Activated CD4-positive, alpha-beta T cell treated with anti-CD3 and anti-CD28 coated beads for 1 hour (primary cell): ENCODE measurements at places on chromosomes 7 and 10.

DNA sequence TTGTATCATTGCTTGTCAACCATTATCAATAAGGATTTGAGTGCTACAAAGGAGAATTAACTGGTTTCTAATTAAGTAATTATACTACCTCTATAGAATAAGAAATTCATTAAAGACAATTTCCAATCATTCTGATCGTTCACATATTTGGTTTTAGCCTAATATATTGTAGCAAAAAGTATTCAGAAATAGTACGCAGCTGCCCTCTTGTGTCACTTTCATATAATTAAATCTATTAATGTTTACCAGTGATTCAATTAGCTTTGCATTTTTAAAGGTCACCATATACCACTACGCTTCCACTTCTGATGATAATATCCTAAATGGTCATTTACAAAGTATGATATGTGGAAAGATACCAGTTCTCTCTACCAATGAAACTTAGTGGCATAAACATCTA, 128.3 kb downstream of the NEBL start:
- DNase-seq, result no peak

DNA sequence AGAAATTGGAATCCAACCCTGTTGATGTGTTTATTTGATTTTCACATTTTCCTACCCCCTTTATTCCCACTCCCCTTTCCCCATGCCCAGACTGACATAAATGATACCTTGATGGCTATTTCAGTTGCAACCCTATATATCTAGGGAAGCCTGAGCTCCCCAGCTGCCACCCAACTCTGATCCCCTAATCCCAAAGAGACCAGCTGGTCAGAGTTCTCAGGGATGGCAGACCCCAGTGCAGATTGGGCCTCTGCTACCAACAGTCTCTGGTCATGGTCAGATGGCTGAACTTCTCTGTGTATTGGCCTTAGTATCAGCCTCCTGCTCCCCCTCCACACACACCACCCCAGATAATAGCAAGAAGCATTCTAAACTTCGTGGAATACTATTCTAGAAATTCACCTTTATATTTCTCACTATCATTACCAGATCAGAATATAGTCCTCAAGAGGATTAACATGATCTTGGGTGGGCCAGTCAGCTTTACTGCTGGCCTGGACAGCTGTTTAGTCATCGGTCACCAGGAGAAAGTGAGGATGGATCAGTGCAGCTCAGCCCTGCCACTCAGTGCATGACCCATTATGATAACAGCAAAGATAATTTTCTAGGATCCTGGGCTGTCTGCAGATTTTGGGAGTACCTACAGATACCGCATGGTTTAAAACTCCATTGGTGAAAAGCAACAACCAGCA, 24.5 kb upstream of the BTRC start:
- DNase-seq, result no peak

DNA sequence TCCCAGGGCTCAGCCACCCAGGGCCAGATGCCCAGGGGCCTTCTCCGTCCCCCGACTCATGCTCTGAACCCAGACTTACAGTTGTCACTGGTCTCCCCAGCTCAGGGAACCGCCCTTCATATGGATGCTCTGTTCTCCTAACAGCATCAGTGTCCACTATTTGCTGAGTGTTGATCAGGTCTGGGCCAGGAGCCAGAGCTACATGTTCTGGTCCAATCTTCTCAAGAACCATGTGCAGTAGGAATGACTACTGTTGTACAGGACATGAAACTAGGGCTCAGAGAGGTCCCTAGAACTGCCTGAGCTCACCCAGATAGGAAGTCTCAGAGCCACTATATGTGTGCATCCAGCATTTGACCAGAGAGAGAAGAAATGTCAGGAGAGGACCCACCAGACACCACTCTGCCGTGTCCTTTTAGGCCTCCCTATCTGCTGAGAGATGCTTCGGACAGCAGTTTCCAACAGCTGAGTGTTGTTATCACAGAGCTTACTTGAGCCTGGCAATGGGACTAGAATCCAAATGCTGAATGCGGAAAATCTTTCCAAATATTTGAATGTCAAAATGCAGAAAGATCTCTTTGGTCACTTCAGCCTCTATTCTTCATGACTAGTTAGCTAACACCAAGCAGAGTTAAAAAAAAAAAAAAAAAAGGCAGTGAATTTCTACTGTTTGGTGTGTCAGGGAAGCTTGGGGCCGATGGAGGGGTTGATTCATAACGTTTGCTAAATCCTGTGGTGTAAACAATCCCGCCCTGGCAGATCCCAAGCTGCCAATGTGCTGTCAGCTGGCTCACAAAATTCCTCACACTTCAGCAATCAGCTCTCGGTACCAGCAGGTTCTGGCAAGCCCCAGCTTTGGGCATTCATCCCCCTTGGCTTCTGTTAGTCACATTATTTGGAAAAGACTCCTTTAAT, 246.1 kb downstream of the TNS3 start:
- no peak for DNase-seq

DNA sequence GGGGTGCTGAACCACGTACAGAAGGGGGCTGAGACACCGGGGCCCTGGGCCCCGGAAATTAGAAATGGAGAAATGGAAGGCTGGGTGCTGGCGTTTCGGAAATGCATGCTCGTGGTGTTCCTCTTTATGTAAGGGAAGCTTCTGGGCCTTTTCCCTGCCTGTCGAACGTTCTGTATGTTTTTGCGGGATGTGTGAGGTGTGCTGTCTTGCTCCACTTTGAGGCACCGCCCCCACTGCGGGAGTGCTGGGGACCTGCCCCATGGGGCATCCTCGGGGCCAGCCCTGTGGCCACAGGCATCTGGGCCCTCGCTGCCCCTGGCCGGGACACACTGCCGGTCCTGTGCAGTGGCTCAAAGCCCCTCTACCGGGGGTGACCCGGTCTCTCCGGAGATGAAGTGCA, 1.7 kb upstream of the VENTX start:
- DNase-seq, result no peak

DNA sequence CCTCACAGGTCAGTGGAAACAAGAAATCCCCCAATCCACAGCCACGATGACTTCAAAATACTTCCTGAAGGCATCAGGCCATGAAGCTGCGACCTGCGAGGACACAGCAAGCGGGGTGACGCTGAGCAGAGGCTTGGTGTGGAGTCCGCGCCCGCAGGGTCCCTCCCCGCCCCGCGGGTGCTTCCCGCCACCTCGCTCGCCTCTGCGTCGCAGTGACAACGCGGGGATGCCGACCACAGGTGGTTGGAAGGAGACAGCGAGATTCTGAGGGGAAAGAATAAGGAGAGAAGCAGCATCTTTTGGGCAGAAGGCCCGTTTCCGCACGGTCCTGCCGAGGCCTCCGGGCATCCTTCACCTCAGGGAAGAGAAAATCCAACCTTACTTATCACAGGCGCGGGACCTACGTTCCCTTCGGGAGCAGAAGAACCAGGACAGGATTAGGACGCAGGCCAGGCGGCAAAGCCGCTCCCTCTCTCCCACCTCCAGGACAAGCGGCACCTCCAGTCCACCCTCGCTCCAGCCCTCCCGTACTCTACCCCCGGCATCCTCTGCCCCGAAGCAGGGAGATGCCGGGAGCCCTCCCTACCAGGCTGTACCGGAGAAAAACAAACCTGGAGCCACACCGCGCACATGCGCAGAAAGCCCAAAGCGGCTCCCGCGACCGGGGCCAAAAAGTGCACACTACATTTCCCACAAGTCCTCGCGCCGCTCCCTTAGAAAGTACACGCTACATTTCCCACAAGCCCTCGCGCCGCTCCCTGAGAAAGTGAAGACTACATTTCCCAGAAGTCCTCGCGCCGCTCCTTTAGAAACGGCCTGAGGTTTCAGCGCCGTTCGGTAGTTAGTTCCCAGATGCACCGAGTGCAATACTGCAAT, 85.9 kb downstream of the ZNF33B start:
- peak; percentile 92 for DNase-seq

- no peak for DNase-seq
These were observed 186.4 kb downstream of the GATA3 start for GRCh38 chr10:8240861-8241260.

DNA sequence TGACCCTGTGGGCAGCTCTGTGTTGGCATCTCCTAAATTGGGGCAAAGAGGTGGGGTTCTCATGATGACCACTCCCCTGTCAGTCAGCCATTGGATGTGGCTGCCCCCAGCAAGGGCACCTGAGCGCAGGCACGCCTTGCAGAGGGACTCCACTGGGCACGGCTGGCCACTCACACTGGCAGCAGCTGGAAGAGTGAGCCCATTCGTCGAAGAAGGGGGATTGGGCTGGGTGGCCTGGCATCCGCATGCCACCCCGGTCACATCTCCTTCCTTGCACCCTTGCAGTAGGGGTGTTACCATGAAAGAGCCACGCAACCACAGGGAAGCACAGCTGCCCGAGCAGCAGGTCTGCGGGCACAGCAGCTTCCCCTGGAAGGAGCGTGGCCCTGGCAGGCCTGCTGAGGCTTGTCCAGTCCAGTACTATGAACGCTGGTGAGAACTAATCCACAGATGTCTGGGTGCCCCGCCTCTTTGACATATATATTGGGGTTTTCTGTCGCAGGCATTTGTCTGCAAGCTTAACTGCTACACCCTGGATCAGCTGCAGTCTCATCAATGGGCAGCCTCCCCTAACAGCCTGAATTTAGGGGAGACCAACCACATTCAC, 25.7 kb upstream of the GRB10 start:
- DNase-seq, result no peak

GRCh38 chr7:2939193-2939885, 95.2 kb upstream of the GNA12 start:
- DNase-seq, result no peak

GRCh38 chr7:6628045-6628444, 9.1 kb upstream of the ZNF316 start:
- no peak for DNase-seq

GRCh38 chr7:95398155-95398940, 2.2 kb upstream of the PON3 start:
- DNase-seq, result no peak

GRCh38 chr10:100790761-100791208, 45.4 kb downstream of the PAX2 start:
- DNase-seq, result no peak

DNA sequence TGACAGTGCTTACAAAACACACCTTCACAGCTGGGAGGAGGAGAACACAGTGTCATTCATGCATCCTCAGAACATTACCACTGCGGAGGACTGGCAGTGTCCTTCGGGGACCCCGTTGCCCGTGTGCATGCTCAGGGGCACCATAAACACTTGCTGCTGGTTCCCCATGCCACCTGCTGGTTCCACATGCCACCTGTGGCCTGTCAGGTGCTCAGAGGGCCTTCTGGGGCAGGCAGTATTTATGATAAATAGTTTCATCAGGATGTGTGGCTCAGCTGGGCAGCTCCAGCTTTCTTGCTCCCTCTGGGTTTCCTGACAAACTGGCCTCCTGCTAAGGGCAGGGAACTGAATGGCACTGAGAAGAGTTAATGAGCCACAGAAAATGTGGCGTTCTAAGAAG, 32.1 kb downstream of the CELF2 start:
- DNase-seq, result no peak

DNA sequence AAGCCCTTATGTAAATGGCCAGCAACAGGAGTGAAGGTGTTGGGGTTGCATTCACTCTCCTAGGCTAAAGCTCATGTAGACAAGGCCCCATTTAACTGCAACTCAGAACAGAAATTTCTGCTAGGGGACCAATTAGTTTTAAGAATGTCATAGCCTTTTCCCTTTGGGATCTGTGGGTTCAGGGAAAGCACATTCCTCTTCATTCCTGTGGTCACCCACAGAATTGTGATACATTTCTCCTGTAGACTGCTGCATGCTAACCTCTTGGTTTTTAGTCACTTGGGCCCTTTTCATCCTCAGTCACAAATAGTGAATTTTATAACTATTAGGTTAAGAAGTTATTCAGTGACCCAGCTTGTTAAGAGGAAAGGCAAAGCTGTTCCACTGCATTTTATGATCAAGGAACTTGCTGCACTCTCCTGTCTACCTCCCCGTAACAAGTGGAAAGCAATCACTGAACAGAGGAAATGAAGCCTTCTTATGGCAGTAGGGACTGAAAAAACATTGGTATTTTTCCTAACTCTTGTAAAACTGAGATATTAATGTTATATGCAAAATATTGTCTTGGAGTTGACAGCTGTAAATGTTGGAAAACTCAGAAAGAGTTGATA, 124.9 kb downstream of the SND1 start:
- DNase-seq, result no peak
